Activated T-helper 17 cell treated with anti-CD3 and anti-CD28 coated beads, Interleukin-2, amount 50 U/mL, for 72 hours (primary cell): ENCODE measurements at places on chromosomes 4 and X.

DNA sequence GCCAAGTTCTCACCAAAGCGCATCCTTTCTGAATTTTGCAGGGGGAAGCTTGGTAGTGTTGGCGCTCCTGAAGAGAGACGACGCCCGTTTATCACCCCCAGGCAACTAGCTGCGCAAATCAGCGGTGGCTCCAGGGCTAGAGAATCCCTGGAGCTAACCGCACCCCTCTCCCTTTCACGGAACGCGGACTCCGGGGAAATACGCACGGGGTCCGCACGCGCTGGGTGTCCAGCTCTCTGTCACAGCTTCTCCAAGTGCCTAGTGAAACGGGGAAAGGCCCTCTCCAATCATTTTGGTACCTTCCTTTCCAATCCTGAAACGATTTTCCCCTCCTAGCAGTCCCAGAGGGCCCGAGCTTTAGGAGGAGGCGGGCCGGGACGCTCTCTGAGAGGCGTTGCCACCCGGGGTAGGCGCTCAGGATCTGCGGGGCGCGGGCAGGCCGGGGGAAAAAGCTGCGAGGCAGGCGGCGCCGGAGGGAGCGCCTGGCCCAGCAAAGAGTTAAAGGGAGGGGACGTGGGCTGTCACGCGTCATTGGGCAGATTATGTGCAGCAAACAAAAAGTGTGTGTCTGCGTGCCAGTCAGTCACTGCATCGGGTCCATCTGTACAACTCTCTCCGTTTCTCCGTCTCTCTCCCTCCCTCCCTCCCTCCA lies at the start of gene PRDM8:
Gene PRDM8, plus strand, starts transcription at position 582 of the 652 bp plus-strand sequence. CDS start 2,578 bp downstream, outside the sequence.
- peak; percentile 38 for ATAC-seq

DNA sequence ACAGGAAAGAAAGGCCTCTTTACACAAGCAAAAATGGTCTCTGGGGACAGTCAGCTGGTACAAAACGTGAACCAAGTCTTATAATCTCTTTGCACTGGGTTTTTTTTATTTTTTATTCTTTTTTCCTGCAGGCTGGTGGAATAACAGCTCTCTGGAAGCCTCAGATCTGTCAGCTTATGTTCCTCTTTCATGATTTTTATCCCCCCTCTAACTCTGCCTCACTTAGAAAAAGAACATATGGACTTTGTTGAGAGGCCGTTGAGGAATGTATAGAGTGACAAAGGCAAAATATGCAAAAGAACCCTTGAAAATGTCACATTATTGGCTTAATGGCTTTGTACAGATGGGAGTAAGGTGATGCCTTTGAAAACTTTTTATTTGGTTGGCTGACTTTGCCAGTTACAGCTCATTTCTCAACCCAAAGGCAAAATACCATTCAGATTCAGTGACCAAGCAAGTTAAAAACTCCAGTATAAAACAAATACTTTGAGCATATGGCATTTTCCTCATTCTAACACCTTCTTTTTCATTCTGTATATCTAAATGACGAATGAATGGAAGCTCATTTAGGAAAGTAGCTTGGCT lies 111.1 kb downstream of the RNF150 start:
- no peak for ATAC-seq

- ATAC-seq = peak; percentile 83
Measured at GRCh38 chrX:70433848-70434351, 10.7 kb upstream of the DLG3 start.

GRCh38 chr4:186191200-186192065 lies at the start of gene CYP4V2:
Gene CYP4V2, plus strand, starts transcription at chr4:186191567. Its CDS starts 257 bp downstream, at chr4:186191824.
- peak; percentile 92 for ATAC-seq

DNA sequence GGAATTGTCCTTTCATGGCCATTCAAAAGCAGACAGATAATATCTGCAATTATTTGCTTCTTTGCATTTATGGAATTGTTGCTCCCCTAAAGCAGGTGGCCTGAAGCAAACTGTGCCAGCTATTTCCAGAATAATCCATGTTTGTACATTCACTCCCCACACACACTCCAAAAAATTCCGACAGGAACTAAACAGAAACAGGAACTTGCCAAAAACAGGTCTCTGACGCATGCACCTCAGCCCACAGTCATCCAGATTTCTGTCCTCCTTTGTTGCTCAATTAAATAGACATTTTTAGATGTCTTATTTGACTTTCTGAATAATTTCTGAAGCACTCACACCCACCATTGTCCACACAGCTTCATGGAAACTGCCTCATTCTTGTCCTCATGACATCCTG lies 71.5 kb upstream of the EDNRA start:
- no peak for ATAC-seq

DNA sequence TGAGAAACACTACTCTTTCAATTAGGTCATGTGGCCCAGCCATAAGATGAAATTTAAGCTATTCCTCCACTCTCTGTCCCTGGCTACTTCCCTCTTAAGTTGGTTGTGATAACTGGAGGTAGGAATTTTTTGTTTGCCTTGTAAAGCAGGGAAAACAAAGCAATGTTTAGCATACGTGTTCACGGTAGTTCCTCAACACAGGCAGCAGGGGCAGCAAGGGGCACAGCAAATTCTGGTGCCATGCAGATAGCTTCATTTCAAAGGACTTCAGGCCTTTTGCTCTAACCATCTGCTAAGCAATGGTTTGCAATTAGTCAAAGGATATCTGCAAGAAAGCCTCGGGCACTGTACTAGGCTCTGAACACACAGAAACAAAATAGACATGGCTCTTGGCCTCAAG lies 330.2 kb downstream of the ZIC3 start:
- ATAC-seq = no peak

GRCh38 chr4:153065276-153065675 lies 129.2 kb downstream of the FHDC1 start:
- ATAC-seq = no peak

GRCh38 chr4:145681956-145682355 lies 2.0 kb downstream of the C4orf51 start:
- no peak for ATAC-seq

DNA sequence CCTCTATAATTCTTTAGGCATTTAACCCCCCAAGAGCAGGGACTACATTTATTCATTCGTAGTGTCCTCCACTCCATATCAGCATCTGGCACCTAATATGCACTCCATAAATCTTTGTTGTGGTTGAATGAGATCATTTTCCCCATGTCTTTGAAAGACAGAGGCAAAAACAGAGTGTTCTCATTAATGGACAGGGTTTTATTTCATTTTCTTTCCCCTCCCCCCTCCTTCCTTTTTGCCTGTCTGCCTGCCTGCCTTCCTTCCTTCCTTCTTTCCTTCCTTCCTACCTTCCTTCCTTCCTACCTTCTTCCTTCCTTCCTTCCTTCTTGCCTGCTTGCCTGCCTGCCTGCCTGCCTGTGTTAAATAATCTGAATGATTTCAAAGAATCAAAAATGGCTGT lies 83.2 kb downstream of the SHROOM3 start:
- no peak for ATAC-seq

- ATAC-seq = no peak
Measured at GRCh38 chrX:150203248-150203645, 159.9 kb upstream of the MAMLD1 start.

DNA sequence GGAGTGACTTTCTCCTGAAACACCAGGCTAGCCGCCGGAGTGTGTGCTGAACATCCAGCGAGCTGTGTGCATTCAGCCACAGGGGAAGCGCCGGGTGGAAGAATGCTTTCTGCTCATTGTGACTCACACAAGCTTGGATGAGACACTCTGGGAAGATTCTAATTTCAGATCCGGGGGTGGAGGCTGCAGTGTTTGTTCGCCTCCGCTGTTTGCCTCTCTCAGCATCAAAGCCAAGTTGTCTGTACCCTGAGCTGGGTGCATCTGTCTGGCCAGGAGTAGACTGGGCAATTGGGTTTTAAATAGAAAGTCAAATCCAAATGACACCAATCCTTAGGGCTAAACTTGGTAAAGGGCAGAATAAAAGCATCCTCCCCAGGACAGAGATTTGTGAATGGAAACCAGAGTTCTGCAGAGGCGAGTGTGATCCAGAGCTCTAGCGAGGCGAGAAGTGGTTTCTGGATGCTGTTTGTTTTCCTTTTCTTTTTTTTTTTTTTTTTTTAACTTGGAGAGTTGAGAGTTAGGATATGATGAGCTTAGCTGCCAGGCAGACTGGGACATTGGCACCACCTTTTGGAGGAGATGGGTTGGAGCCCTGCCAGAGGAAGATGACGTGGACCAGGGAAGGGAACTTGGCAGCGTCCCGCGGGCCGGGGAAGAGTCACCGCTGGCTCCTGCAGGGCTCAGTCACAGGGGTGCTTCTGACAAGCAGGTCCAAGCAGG lies 196.0 kb upstream of the PSAPL1 start:
- no peak for ATAC-seq

- peak; percentile 52 for ATAC-seq
Measured at GRCh38 chr4:26104056-26104685, 190.2 kb downstream of the SMIM20 start.

- ATAC-seq = no peak
Measured at GRCh38 chrX:150805736-150806135, 92.7 kb downstream of the CD99L2 start.

DNA sequence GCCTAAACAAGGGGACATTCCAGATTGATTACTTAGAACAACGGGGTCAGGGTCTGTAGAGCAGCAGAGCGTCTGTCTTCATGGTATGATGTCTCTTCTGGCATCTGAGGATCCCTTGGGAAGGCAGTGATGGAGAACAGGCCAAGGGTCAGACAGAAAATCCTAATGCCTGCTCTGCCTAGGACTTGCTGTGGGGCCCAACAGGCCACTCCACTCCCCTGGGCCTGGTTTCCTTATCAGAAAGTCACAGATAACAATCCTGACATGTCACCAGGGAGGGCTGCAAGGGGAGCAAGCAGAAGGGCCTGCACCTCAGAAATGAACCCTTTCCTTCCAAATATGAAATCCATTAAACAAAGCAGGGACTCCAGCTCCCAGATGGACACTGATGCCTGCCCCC lies 21.4 kb upstream of the ARHGAP6 start:
- no peak for ATAC-seq

GRCh38 chrX:148284056-148284455 lies 216.4 kb upstream of the AFF2 start:
- no peak for ATAC-seq

DNA sequence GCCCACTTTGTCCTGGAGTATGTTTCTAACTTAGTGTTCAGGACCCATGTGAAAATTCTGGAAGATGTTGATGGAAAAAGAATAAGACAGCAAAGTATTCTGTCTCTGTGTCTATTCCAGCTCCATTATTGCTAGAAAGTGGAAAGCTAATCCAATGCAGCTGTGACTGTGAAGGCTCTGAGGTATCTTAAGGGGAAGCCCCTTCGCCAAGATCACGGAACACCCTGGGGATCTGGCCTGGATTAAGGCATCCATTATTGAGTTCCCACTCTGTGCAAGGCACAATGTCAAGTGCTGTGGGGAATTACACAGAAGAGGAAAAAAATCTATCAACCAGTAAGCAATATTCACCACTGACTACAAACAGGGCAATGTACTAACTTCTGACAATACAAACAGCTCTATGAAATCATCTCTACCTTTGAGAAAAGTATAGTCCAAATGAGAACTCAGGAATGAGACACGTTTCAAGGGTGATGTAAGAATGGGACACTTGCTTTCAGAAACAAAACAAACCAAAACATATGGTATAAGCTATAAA lies 222.1 kb downstream of the LDB2 start:
- no peak for ATAC-seq

- ATAC-seq = no peak
Measured at GRCh38 chr4:99389606-99390005, 37.1 kb upstream of the ADH1C start.

DNA sequence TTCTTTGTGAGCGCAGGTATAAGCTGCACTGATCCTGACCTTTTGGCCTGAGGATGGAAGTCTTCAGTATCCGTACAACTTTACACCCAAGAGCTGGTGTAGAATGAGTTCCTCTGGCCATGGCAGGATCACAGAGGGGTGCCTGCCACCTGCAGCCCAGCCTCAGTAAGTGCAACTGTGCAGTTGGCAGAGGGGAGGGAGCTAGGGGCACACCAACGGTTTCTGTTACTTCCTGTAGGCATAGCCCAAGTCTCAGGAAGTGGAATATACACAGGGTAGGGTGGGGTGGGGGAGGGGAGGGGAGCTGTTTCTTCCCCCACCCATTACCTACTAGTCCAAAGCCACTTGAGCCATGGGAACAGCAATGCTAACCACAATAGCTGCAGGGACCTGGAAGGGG lies 85.4 kb upstream of the GBA3 start:
- ATAC-seq = no peak

- ATAC-seq = no peak
Measured at GRCh38 chr4:104352211-104352610, 142.5 kb downstream of the CXXC4 start.

- no peak for ATAC-seq
Measured at GRCh38 chr4:108544481-108544880, 75.9 kb upstream of the RPL34 start.

GRCh38 chr4:138772366-138772765 lies 243.2 kb upstream of the NOCT start:
- ATAC-seq = no peak

GRCh38 chrX:100831219-100831946 lies 11.2 kb downstream of the CSTF2 start:
- peak; percentile 36 for ATAC-seq

DNA sequence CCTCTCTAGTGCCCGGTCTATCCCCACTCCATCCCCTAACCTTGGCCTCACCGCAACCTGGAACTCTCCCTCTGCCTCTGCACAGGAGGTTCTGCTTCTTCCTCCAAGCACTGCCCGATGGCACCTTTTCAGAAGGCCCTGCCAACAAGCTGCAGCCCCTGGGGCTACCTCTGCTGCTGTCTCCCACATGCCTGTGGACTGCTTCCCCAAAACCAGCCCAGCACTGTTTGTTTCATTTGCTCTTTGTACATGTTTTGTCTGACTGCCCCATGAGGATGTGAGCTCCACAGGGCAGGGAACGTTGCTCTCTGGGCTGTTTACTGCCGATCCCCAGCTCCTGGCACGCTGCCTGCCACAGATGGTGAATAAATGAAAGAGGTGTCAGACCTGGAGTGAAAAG lies 85.4 kb downstream of the INTS6L start:
- ATAC-seq = no peak

DNA sequence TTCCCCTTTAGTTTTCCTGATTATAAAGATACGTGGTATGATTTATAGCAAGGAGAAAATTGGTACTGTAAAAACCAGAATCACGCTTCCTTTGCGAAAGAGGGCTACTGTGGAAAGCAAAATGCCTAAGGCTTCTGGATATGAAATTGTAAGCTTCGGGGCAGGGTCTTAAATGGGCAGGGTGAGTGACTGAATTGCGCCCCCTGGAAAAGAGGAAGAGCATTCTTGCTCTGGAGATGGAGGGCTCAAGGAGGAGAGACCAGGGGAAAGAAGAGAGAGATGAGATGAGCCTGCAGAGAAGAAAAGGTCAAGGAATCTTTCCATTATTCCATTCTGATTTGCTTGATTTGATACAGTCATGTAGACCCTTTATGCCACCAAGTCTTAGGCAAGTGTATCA lies 13.1 kb upstream of the ETNPPL start:
- ATAC-seq = no peak

GRCh38 chr4:137468836-137469235 lies 63.5 kb downstream of the PCDH18 start:
- no peak for ATAC-seq
